ENCODE measurements at places on chromosomes 7 and 10. TPM values are rescaled to one million over a fixed set of nuclear protein-coding genes. Genes with fewer than 3 reads are reported as not detected.
A peak's percentile ranks its signal among the peaks of the same experiment; 100 is the strongest.

DNA sequence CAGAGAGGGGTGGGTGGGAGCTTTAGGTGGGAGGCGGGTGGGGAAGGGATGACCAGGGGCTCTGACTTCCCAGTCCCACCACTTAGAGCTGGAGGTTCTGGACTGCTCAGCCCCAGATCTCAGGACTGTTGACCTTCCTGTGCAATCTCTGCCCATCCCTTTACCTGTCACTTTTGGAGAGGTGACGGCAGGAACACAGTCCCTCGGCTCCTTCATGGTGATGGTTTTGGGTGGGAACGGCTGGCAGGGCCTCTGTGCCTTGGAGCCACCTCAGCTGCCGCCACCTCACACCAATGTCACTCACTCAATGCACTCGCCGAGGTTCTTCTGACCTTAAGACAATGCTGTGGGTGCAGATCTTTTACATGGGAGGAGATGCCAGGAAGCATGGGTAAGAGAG, 49.0 kb downstream of the TMEM270 start:
- peak; percentile 15 for DNase-seq

GRCh38 chr7:133582766-133583523, 330.1 kb downstream of the EXOC4 start:
- no peak for DNase-seq

GRCh38 chr10:122675278-122675677, 24.4 kb downstream of the C10orf120 start:
- no peak for DNase-seq

- DNase-seq: no peak
Observed at GRCh38 chr10:3825862-3826351, 40.9 kb upstream of the KLF6 start.

- no peak for DNase-seq
Observed at GRCh38 chr10:104445359-104445758, 91.7 kb downstream of the CFAP58 start.

DNA sequence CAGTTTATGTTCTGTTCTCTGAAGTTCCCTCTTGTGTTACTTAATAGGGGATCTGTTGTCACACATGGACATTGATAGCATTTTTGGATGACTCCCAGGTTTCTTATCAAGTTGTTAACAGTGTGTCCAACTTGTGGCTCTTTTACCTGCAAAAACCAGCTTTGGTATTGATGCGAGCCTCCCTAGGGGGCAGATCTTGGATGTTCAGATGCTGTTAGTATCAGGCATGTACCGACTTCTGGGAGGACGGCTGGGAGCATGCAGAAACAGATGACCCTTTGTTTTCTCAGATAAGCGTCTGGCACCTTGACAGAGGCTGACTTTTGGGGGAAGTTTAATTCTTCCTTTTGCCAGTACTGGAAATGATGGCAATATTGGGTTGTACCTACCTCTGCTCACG, 2.2 kb downstream of the PLPP4 start:
- DNase-seq: no peak

GRCh38 chr7:104254696-104255095, 46.9 kb upstream of the ORC5 start:
- no peak for DNase-seq

GRCh38 chr7:90675982-90676381, 79.9 kb downstream of the CDK14 start:
- no peak for DNase-seq

- DNase-seq: no peak
Observed at GRCh38 chr10:73469579-73469978, 26.2 kb downstream of the PPP3CB start.

DNA sequence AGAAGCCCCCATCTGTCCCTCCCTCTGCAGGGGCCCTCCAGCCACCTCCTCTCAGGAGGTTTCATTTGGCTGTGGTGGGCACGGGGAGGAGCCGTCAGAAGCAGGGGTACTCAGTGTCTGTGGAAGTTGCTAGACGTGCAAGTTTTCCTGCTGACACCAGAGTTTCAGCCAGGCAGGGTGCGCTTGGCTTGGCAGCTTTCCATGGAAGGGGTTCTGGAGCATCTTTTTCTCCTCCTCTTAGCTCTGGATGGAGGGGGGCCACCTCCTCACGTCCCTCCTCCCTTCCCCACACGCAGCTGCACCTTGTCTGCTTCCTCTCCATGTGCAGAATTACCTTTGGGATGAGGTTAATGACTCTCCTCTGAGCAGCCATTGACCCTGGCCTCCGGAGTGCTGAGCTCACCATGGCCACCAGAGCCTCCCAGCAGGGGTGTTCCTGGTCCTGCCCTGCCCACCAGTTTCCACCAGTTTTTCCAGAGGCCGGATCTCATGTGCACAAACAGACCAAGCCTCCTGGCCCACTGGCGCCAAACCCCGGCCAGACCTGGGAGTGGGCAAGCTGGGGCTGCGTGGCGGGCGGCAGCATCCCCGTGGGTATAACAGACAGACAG, 579.8 kb upstream of the FOXK1 start:
- peak; percentile 35 for DNase-seq

- DNase-seq: no peak
Observed at GRCh38 chr10:7915923-7916536, 97.7 kb downstream of the TAF3 start.

- no peak for DNase-seq
Observed at GRCh38 chr10:89019569-89020327, 29.1 kb downstream of the FAS start.

GRCh38 chr10:132723330-132723970, 62.5 kb downstream of the NKX6-2 start:
- DNase-seq: no peak

OR13A1 gene
- not detected for polyA plus RNA-seq

PRPS1L1 gene
- not detected for polyA plus RNA-seq

CUZD1 gene
- 14.1 TPM for polyA plus RNA-seq

DEPP1 gene
- 65.1 TPM for polyA plus RNA-seq

Measured in stomach (tissue), 19 donors.